ENCODE measurements at places on chromosomes 3 and 15.

- no peak for DNase-seq
These were observed 563.0 kb upstream of the CCDC54 start for GRCh38 chr3:106814231-106814630.

DNA sequence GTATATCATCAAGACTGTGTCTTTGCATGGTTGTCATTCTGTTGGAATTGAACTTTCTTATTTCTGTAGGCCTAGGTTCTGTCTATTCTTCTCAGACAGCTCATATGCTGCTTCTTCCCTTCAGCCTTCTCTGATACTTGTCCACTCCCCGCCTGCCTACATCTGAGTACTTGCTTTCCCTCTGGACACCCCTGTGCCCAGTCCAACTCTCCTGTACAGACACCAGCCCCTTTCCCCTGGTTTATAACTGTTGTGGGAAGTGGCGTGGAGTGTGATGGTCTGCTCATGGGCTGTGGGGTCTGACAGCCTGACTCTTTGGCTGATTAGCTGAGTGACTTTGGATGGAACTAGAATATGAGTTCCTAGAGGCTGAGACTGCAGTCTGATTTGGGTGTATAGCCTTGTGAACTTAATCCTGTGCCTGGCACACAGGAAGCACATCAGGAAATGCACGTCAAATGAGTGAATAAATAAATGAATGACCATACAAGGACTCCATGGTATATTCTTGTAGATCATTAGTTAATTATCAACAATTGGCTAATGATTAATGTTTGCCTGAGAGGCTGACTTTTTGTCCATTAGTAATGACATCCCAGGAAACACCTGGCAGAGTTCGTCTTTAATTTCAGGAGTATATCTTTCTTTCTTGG is 11.8 kb downstream of the CACNA1D start:
- DNase-seq, result no peak

GRCh38 chr3:57158813-57159738 is 6.1 kb downstream of the IL17RD start:
- no peak for DNase-seq

DNA sequence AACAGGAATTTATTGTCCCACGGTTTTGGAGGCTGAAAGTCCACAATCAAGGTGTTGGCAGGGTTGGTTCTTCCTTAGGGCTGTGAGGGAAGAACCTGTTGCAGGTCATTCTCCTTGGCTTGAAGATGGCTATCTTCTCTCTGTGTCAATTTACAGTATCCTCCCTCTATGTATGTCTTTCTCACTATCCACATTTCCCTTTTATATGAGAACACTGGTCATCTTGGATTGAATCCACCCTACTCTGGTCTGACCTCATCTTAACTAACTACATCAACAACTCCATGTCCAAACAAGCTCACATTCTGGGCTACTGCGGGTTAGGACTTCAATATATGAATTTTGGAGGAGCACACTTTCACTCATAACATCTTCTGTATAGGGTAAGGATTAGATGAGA is 61.9 kb downstream of the CLDN1 start:
- no peak for DNase-seq

DNA sequence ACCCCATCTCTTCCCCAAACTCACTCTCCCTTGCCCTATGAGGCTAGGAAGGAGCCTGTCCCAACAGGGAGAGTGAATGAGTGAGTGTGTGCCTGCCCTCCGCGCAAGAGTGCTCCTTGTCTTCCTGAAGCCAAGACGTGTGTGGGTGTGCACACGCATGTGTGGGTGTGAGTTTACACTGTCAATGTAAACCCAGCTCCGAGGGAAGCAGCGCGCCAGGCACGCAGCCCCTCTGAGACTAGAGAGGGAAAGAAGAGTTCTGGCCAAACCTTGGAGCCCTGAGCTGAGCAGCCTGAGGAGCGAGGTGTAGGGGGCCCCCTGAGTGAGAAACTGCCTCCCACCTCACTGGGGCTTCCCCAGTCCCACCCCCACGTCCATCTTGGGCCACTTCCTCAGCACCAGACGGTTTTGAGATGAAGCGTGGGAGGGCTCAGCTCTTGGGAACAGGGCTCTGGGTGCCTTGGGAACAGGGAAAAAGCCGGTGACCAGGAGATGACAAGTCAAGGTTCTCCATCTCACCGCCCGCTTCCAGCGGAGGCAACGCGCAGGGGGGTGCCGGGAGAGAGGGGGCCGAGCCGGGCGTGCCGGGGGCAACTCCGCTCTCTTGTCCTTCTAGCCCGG is 5.1 kb downstream of the MECOM start:
- DNase-seq, result peak; percentile 41

GRCh38 chr3:195774917-195775316 is 36.8 kb downstream of the MUC4 start:
- no peak for DNase-seq

DNA sequence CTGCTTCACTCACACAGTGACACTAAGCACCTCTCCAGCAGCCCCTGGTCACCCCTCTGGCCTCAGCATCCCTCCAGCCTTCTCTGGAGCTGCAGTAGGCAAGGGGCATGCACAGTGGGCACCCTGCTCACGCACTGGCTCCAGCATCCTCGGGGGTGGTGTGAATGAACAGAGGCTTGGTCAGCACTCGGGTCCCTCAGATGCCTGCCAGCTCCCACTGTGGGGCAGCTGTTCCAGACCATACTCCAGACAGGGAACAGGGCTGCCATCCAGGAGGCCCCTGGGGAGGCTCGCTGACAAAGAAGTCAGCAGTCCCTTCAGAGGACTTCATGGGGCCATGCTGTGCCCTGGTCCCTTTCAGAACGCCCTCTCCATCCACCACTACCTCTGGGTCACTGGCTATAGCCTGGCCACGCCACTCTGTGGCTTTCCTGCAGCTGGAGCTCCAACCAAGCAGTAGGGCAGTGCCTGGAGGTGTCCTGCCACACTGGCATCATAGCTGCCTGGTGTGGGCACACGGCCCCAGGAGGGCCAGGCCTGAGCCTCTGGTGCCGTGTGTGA is 26.3 kb downstream of the ALS2CL start:
- DNase-seq, result no peak

DNA sequence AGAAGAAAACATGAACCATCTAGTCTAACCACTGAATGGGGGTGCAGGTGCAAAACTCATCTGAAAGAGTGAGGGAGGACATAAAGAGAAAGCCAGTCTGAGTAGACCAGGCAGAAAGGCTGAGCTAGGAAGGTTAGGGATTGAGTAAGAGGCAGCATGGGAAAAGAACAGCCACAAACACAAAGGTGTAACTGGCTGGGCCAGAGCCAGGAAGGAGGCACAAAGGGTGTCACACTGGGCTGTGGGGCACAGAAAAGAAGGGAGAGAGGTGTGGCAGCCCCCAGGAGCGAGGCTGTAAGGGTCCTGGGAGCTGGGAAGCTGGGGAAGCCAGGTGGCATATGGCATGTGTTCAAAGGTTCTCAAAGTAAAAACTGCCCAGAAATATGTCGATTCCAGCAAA is 18.7 kb downstream of the IGSF11 start:
- DNase-seq, result no peak

DNA sequence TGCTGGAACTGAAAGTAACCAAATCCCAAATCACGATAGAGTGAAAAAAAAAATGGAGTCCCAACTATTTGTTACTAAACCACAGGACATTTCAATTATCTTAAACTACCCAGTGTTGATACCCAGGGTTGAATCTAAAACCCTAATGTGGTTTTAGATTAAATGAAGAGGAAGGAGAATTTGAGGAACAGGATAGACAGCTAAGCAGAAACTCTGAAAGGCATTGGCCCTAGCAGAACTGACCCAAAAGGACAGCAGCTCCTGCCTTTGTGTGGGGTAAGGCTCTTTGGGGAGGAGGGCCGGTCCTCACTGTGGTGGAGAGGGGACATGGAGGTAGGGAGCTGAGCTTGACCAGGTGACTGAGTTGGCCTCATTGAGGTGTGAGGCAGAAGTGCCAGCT is 30.7 kb upstream of the SNRK start:
- DNase-seq, result no peak

- no peak for DNase-seq
These were observed 29.2 kb downstream of the TMOD2 start for GRCh38 chr15:51780636-51781035.

GRCh38 chr3:129502641-129503408 is 25.6 kb upstream of the RHO start:
- no peak for DNase-seq

GRCh38 chr15:94247789-94248638 is 16.7 kb downstream of the MCTP2 start:
- DNase-seq, result no peak

DNA sequence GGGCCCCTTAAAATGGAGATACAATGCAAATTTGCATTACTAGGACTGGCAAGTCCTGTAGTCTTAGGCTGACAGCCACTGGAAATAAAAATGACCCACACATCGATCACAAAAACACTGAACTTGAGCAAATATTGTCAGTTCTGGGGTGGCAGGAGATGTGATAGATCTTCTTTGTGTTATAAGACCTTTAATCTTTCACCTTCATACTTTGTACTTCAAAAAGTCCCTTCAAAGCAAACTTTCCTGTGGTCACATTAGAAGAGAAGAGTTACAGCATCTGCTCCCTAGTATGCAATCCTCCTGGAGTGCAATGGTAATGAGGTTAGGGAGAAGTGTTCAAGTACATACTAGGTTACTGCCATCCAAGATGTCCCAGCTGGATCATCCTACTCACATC is 149.4 kb upstream of the KCNMB2 start:
- no peak for DNase-seq

DNA sequence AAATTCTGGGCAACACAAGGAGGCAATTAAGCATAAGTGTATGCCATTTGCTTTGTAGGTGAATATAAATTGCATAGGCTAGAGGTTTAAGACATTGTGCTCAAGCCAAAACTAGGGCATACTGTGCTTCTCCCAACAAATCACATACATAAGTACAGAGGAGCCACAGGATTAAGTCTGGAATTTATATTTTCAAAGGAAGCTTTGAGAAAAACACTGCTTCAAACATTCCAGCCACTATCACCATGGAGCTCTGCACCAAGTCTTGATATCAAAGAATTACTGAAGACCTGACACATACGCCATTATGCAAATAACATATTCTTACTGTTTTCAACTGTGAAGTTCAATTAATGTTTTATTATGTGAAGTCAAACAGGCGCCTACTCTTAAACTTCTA is 119.4 kb upstream of the NPHP3 start:
- no peak for DNase-seq

GRCh38 chr3:129586746-129587430 is 19.6 kb downstream of the PLXND1 start:
- DNase-seq, result no peak

DNA sequence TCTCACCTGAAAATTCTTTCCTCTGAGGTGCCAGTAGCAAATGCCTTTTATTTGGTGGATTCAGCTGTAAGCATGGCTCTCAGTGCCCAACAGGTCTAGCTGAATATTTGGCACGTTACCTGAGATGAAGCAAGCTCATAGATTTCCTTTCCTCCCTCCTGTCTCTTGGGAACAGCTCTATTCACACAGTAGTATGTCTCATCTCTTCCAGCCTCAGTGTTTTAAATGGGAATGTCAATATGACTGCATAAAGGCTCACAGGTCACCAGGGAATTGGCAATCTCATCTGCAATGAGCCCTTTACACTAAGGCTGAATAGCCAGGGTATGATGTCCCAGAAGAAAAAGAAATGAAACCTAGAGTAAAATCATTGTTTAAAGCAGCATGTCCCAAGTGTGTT is 733.5 kb downstream of the NTRK3 start:
- no peak for DNase-seq

GRCh38 chr3:147392625-147392946 is 13.8 kb downstream of the ZIC4 start:
- DNase-seq, result no peak

DNA sequence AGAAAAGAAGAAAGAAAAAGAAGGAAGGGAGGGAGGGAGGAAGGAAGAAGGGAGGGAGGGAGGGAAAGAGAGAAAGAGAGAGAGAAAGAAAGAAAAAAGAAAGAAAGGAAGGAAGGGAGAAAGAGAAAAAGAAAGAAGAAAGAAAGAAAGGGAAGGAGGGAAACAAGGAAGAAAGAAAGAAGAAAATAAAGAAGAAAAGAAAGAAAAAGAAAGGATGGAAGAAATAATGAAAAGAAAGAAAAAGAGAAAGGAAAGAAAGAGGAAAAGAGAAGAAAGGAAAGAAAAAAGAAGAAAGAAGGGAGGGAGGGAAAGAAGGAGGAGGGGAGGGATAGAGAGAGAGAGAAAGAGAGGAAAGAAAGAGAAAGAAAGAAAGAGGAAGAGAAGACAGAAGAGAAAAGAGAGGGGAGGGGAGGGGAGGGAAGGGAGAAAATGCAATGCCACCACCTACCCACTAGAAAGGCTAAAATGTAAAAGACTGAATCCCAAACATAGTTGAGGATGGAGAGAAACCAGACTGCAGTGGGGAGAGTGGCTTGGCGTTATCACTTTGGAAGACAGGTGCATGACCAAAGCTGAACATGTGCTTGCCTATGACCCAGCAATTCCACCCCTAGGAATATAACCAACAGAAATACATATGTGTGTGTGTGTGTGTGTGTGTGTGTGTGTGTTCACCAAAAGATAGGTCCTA is 66.9 kb upstream of the KLF13 start:
- no peak for DNase-seq

DNA sequence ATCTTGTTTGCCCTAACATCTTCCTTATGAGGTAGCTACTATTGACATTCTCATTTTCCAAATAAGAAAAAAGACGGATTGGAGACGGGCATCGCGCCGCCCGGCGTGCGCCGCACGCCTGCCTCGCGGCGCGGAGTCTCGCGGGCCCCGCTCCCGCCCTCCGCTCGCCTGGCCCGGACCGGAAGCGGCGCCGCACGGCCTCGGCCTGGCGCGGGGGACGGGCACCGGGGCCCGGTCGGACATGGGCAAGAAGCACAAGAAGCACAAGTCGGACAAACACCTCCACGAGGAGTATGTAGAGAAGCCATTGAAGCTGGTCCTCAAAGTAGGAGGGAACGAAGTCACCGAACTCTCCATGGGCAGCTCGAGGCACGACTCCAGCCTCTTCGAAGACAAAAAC is 112.0 kb downstream of the IL12A start:
- no peak for DNase-seq

DNA sequence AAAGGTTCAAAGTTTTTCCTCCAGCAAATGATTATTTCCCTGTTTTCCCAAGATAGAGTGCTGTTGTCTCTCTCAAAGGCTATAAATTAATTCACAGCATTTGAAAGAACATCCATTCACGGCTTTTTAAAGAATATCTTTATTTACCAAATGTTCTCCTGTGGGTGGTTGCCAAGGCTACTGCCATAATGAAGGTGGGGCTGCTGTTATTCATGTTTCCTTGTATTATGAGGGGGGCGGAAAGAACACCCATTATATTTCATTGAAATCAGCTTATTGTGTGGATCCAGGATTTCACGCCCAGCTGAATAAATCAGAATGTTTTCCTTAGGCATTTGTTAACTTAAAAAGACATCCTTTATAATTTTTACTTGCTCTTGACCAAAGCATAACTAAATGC is 10.1 kb downstream of the SRP14 start:
- no peak for DNase-seq

DNA sequence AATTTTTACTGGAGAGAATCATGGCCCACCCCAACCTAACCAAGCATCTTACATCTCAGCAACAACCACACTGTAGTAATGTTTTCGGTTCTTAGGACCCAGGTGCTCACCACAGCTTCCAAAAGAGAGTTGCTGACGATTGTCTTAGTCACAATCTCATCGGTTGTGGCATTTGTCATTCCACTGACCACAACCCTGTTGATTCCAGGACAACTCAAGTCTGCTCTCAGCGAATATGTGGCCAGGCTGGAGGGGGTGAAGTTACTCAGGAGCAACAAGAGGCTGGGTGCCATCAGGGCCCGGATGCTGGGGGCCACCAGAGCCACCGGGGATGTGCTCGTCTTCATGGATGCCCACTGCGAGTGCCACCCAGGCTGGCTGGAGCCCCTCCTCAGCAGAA is 25.9 kb downstream of the GALNT15 start:
- DNase-seq, result no peak
